LHCN-M2 (cell line): ENCODE measurements at places on chromosomes 2 and 18.

- DNase-seq: no peak
Measured at GRCh38 chr18:50569930-50570329, 10.0 kb downstream of the MAPK4 start.

DNA sequence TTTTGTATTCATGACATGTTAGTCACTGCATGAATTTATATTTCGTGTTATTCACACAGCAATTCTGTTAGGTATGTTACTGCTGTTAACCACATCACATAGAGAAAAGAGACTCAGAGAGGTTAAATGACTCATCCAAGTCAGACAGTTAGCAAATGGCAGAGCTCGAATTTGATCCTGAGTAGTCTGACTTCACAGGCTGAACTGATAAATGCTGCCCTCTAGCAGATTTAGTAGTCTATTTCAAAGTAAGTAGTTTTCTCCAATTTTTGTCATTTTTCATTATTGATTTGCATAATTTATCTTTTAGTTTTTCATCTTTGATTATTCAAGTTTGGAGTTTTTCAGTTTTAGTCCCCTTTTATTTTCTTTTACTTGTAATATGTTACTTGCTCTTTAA, 58.3 kb downstream of the WDR7 start:
- DNase-seq: peak; percentile 89

DNA sequence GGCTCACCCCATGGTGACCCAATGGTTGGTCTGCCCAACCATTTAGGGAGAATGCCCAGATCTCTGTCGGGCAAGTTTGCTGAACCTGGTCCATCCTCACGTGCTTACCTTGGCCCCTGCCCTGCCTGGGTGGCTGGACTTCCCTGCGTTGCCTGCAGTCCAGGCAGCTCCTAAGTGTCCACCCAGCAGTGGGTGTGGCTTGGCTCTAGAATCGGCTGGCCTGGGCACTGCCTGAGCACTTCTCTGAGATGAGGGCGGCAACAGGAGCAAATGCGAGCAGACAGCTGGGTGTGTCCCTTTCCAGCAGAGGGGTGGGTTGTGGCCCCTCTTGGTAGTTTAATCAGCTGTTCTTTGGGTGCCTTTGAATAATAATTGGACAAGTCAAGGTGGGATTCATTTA, 11.3 kb downstream of the PCARE start:
- DNase-seq: no peak

GRCh38 chr2:73253901-73254300, 19.8 kb downstream of the CCT7 start:
- DNase-seq: no peak

DNA sequence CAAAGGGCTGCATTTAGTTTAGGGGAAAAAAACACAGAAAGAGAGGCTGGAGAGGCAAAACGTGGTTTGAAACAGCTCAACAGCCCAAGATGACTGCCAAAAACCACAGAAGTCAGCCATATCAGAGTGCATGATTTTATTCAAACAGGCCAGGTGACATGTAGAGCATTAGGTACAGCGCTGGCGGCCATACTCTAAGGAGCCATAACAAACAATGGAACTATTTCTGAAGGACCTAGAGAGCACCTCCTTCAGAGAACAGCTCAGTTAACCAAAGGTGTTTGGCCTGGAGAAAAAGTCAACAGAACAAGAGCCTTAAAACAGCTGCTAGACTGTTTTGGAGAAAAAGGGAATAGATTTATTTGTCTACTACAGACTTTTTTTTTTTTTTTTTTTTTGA, 2.6 kb downstream of the THADA start:
- DNase-seq: no peak
